ENCODE measurements at places on chromosomes 4 and X.

DNA sequence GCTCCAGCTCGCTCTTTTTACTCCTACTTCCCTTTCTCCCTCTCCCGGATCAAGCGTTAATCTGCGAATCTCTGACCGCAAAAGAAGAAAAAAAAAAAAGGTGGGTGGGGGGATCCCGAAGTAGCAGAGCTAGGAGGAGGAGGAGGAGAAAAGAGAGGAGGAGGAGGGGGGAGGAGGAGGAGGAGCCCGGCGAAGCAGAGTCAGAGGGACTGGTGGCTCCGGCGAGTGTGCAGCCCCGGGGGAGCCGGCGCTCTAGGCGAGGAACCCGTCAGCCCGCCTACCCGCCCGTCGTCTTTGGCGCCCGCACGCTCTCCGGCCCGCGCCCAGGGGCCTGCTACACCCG lies at the start of gene NHSL2:
NHSL2 (plus strand) TSS at position 203 of the 343 bp plus-strand sequence.
- DNase-seq, result no peak

GRCh38 chrX:155115174-155115819 lies 44.0 kb downstream of the BRCC3 start:
- DNase-seq, result no peak

- no peak for DNase-seq
Measured at GRCh38 chr4:122614621-122615020, 6.2 kb downstream of the IL21 start.

GRCh38 chrX:149871940-149872339 lies 9.0 kb upstream of the MAGEA8 start:
- no peak for DNase-seq

DNA sequence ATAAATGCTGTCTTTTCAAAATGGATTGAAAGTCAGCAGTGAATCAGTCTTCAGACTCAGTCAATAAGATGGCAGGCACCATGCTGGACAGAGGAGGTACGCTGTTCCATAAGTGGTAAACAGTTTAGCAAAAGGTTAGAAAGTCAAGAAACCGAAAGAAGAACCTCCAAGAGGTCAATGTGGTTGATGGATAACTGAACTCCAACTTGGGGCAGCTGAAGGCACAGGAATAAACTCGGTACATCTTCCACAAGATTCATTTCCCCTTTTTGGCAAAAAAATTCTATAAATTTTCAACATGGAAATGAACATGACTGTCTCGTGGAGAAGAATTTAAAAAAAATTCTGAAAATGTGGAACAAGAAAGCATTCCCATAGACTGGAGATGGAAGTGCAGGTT lies 18.4 kb upstream of the SEL1L3 start:
- DNase-seq, result no peak

GRCh38 chr4:155073852-155074251 lies 134.6 kb upstream of the NPY2R start:
- DNase-seq, result peak; percentile 4

DNA sequence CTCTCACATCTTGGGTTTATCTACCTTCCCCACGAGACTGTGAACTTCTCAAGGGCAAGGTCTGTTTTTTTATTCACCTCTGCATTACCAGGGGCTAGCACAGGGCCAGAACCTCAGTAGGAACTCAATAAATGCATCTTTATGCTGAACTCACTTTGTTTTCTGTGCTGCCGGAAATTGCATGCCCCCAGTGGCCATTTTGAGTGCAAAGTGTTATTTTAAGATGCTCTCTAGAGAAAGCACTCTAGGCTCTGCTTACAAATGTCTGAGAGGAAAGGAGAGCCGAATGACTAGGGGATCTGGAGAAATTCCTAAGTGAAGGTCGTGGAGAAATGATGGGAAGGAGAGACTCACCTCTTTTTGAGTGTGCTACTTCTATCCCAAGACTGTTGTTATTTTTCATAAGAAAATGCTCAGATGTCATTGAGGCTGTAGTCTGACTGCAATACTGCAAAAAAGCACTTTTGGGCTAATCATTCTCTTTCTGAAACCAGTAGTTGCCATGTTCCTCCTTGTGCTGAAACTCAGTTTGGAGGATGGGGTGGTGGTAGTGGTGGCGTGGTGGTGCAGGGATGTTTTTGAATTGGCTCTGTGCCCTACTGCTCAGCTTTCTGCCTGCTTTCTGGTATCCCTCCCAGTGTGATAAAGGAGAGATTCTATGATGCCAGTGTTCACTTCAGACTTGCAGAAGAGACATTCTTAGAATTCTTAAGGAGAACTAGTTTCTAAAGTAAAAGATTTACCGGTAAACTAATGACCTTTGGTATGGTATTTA lies 41.3 kb downstream of the DOCK11 start:
- peak; percentile 25 for DNase-seq
